Left ventricle myocardium inferior (tissue), 1 donor: ENCODE measurements at places on chromosomes 13 and 19.

GRCh38 chr13:98504371-98504963 is 72.4 kb downstream of the STK24 start:
- no peak for DNase-seq

DNA sequence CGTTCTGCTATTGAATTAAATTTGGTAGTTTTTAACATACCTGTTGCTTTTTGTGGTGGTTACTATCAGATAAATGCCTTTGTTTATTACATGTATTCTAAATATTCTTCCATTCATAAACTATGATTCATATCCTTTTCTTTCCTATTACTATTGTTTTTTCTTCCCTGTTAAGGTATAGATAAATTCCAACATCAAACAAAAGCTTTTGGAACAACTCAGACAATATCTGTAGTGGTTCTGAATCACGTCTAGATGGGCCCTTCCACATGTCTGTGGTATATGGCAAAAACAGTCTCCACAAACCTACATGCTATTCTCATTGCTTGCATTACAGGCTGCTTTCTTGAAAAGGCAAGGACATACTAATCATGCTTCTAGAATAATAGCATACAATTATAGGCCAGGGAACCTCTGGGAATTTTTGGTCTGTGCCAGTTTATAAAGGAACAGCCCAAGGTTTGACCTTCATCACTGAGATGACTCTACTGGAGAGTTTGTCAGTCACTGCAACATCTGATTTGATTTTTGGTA is 6.4 kb downstream of the LRCH1 start:
- no peak for DNase-seq

- no peak for DNase-seq
These were observed 81.7 kb upstream of the ARHGEF7 start for GRCh38 chr13:111033172-111034130.

- no peak for DNase-seq
These were observed 398.9 kb upstream of the ZNF507 start for GRCh38 chr19:31946491-31946890.

GRCh38 chr13:33228648-33229445 is 56.7 kb downstream of the STARD13 start:
- no peak for DNase-seq

DNA sequence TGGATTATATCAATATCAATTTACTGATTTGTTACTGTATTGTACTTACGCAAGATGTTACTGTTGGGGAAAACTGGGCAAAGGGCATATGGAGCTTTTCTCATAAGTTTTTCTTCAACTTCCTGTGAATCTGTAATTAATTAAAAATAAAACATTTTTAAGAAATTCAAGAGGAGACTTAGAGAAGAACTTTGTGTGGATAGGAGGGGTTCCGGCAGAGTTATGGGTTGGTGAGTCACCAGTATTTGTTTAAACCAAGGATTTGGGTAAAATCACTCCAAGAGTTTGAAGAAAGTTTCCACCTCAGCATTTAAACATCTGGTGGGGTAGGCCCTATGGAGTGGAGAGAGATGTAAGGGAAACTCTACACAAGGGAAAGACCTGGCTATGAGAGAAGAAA is 379.6 kb downstream of the TSHZ3 start:
- DNase-seq: no peak

GRCh38 chr13:43937839-43938238 is 58.1 kb downstream of the LACC1 start:
- no peak for DNase-seq
